Activated B cell treated with CpG ODN at 0.5 μM for 24 hours (primary cell): ENCODE measurements at places on chromosomes 4 and X.

DNA sequence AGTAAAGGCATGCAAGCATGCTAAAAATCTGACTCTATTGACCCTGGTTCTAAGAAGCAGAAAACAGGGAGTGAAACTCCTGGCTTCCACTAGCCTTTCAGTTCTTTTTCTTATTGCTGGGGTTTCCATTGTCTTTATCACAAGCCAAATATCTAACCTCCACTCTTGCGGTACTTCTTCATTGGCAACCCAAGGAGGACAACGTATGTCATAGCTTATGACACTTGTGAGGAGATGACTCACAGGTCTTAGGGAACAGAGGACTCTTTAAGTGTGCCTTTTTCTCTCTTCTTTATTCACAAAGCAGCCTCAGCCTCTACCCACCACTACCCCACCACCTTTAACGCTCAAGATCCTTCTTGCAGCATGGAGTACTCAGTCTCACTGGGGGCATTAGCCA, 124.2 kb downstream of the GUCY2F start:
- no peak for DNase-seq

DNA sequence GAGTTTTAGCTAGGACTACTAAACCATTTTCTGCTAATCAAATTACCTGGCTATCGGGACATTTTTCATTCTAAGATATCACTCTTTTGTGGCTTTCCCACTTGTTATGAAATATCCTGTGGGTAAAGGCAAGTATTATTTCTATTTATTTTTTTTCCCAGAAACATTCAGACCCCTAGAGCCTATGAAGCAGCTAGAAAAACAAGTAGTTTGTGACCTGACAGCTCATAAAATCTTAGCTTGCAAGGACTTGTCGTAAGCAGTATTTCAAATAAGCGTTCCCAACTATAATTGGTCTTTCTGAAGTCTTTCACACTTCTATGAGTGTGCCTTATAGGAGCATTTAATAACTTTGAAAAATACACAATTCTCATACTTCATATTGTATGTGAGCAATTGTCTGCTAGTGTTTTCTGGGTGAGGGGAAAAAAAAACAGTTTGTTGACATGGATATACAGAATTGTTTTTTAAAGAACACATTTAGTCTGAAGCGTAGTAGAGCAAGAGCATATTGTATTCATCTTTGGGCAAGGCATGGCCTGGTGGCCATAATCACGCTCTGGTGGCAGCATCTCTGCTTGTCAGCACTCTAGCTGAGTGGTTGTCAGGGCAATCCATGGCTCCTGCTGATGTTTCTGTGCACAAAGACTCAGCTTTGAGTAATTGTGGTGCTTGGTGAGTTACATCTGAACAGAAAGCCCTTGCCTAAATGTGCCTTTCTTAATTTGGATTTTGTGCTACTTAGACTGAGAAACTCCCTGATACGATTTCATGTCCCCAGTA, 2.6 kb downstream of the MCUB start:
- no peak for DNase-seq

DNA sequence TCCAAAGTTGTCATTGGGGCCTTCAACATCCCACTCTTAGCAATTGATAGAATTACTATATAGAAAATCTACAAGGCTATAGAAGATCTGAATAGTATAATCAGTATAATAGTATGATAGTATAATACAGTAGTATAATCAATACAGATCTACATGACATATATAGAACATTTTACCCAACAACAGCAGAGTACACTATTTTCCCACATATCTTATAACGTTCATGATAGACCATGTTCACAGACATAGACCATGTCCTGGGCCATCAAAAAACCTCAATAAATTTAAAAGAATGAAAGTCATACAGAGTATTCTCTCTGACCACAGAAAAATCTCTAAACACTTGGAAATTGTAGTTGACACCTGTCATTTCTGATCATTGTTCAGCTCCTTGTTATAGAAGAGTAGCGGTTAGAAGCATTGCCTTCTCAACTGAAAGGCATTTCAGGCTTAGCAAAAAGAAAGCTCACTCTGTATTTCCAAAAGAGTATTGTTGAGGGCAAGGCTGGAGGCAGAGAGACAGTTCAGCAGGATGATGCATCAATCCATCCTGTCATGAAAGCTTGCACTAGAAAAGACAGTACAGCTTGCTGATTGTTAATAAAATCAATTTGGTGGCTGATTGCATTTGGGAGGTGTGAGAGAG, 38.8 kb upstream of the ARMCX5 start:
- no peak for DNase-seq

DNA sequence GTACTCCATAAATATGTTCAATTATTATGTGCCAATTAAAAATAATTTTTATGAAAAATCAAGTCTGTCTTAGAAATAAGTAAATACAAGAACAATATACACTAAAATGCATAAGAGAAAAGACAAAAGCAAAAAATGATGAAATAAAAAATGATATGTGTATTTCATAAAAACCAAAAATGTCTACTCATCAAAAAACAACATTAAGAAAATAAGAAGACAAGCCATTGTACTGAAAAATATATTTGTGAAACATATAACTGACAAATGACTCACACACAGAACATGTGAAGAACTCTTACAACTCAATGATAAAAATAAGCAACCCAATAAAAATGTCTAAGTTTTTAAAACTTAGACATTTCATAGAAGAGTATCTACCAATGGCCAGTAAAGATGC, 34.1 kb upstream of the ENOX2 start:
- DNase-seq = no peak
